Uterus (tissue), 4 donors: ENCODE measurements at places on chromosomes 2 and 18. TPM values are rescaled to one million over a fixed set of nuclear protein-coding genes. Genes with fewer than 3 reads are reported as not detected.
A peak's percentile ranks its signal among the peaks of the same experiment; 100 is the strongest.

DNA sequence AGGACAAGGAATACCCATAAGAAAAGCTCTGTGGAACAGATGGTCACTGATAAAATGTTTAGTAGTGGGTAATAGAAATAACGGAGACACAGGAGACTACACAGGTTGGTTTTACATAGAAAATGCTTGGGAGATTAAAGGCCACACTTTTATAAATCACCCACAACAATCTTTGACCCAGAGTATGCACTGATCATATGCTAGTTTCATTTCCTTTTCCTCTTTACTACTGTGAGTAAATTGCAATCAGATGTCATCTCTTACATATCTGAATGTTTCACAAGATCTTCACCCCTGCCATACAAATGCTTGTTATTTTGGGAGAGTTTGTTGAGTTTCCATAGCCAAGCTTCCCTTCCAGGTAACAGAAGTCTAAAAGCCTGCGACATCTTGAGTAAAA, 978.4 kb upstream of the KLHL29 start:
- H3K4me1 ChIP-seq = no peaks in the 10 kb centered on the region
- no peak for DNase-seq
- no peak overlapping the region for H3K4me3 ChIP-seq
- no peaks in the 10 kb centered on the region for H3K36me3 ChIP-seq
- no peaks in the 10 kb centered on the region for H3K27me3 ChIP-seq
- no peak overlapping the region for H3K27ac ChIP-seq

GRCh38 chr2:127012868-127013267, 94.1 kb downstream of the BIN1 start:
- peak overlapping the region; percentile 68 for H3K27ac ChIP-seq
- no peak overlapping the region for H3K4me3 ChIP-seq
- H3K27me3 ChIP-seq = no peaks in the 10 kb centered on the region

DNA sequence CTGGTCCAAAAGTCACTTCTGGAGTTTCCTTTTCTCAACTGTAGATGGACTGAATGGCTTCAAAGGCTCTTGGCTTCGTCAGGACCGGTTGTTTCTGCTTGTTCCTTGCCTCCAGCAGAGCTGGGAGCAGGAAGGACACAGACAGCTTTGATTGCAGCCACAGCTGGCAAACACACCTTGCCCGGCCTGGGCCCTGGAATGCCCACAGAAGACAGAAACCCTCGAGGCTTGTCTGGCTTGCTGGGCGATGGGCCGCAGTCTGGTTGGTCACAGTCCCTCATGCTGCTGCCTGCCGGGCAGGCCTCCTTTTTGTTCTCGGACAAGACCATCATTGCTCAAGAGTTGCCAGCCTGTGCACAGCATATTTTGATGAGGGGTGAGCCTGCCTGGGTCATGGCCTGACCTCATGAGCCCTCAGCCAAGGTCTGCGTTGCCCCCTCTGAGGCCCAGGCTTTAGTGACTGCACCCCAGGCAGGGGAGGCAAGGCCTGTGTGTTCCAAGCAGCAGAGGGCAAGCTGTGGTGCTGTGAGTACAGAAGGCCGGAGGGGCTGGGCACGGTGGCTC, 37.8 kb downstream of the ATP6V1C2 start:
- no peaks in the 10 kb centered on the region for H3K4me1 ChIP-seq
- DNase-seq = no peak
- H3K4me3 ChIP-seq = no peak overlapping the region
- H3K27ac ChIP-seq = no peak overlapping the region

- no peak overlapping the region for H3K4me3 ChIP-seq
- no peaks in the 10 kb centered on the region for H3K27me3 ChIP-seq
- no peak overlapping the region for H3K27ac ChIP-seq
- no peaks in the 10 kb centered on the region for H3K4me1 ChIP-seq
Measured at GRCh38 chr2:200300638-200301314, 5.7 kb upstream of the SPATS2L start.

GRCh38 chr18:50014606-50015005, 180.3 kb downstream of the MYO5B start:
- no peaks in the 10 kb centered on the region for H3K4me1 ChIP-seq
- no peaks in the 10 kb centered on the region for H3K27me3 ChIP-seq
- no peak overlapping the region for H3K27ac ChIP-seq
- H3K36me3 ChIP-seq = no peaks in the 10 kb centered on the region
- no peak for DNase-seq
- no peak overlapping the region for H3K4me3 ChIP-seq

GRCh38 chr2:85131116-85131515, 2.1 kb upstream of the TCF7L1 start:
- H3K4me1 ChIP-seq = no peaks in the 10 kb centered on the region
- no peaks in the 10 kb centered on the region for H3K36me3 ChIP-seq
- H3K27me3 ChIP-seq = no peaks in the 10 kb centered on the region
- H3K27ac ChIP-seq = no peak overlapping the region

The CIB4 gene
- not detected for total RNA-seq

The ABI2 gene
- 29.4 TPM for total RNA-seq

The CCBE1 gene
- total RNA-seq = 1.5 TPM

The NOSTRIN gene
- 192 TPM for total RNA-seq

The ARL4C gene
- 3.0 TPM for total RNA-seq

The ZNF521 gene
- total RNA-seq = 116 TPM

The RMND5A gene
- 39.4 TPM for total RNA-seq

The CD8B2 gene
- not detected for total RNA-seq

The CNTNAP5 gene
- total RNA-seq = not detected
